Stimulated activated CD4-positive, alpha-beta T cell treated with anti-CD3 and anti-CD28 coated beads, Interleukin-1b, Interleukin-23, amount 100 ng/mL, for 1 hour (primary cell): ENCODE measurements at places on chromosomes 6 and 20.

DNA sequence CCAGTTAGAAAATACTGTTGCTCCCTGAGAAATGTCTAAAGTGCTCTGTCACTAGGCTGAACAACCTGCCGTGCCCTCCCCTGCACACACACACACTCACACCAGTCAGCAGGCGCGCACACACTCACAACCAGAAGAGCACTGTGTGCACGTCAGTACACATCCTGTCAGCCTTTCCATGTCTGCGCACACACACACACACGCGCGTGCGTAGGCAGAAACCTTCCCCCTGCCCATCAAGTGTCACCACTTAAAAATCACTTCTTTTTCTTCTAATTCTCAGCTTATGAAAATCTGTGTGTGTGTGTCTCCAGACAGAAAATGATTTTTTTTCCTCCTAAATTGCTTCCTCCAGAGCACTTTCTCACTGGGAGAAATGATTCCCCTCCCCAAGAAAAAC, 100.3 kb downstream of the EDN3 start:
- DNase-seq: no peak

- DNase-seq: no peak
Observed at GRCh38 chr6:43944908-43945767, 175.1 kb downstream of the VEGFA start.

DNA sequence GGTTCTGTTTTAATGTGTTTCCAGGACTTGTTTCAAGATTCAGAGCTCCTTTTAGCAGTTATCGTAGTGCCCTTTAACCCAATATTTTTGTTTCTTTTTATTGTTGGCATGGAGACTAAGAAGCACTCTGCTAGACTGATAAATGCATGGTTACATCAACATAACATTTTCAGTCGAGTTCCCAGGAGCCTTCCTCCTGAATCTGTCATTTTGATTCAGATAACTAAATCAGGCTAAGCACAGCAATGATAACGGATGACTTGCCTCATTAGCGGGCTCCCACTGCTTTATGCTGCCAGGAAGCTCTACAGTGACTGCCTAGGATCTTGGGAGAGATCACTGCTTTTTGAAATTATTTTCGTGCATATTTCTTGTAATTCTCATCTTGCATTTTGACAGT, 772.8 kb upstream of the GJE1 start:
- DNase-seq: no peak

- no peak for DNase-seq
Observed at GRCh38 chr6:15088904-15089568, 156.8 kb upstream of the JARID2 start.

DNA sequence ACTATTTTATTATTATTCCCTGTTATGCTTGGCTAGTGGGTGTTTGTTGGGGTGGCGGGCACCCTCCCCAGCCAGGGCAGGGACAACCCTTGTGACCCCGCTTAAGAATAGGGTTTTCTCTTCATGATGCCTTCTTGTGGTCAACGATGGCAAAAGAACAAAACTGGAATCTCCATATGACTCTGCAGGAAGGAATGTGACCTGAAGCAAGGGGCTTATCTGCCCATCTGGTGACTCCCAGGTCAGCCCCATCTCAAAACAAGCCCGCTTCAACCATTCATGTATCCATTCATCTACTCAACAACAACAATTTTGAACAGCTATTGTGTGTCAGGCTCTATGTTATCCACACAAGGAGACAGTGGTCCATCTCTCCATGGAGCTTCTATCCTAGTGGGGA, 30.9 kb upstream of the TGM6 start:
- no peak for DNase-seq

- no peak for DNase-seq
Observed at GRCh38 chr6:111890988-111891387, 17.7 kb upstream of the FYN start.

DNA sequence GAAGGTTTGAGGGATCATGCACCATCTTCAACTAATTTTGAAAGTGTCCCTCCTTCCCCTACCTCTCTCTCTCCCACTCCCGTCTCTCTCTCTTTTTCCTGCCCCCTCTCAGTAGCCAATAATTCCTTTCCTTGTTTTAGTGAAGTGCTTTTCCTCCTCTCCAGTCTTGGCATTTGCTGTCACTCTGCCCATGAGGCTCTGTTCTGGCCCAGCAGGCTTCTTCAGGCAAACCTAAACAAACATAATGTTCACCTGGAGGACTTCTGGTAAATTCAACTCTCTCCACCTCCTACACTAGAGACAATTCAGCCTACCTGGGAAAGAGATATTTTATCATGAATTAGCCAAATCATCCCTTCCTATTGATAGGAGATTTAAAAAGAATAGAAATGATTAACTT, 320.4 kb upstream of the RNF24 start:
- no peak for DNase-seq

- DNase-seq: no peak
Observed at GRCh38 chr6:148466158-148466557, 123.5 kb downstream of the SASH1 start.

DNA sequence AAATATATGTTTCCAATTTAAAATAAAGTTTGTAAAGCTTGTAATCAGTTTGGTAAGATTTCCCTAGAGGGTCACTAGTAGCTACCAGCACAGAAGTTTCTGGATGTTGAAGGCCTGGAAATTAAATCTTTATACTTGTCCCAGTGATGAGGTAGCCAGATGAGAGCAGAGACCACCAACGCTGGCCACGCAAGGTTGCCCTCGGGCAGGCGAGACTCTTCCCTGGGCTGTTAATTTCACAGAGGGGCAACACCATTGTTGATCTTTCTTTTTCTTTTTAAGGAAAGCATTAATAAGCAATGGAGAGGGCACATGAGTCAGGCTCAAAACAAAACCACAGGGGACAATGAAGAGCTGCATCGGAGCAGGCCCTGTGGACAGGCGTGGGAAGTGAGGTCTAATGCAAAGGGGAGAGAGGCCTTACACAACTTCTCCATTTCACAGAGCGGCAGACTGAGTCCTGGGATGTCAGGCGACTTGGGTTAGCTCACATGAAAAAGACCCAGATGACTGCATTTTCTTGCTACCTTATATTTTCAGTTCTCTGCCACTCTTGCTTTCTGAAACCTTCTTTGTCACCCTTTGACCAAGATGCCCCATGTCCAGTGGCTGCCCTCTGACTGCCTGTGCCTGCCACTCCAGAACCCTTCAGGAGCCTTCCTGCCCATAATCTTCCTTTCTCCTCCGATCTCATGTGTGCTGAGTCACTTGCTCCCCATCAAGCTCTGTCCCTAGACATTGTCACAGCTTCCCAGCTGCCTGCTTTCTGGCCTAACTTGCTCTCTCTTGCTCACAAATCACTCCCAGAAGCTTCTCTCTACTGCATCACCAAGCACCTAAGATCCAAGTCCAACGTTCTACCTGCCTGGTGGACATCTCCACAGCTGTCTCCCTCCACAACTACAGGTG, 107.7 kb upstream of the CDYL start:
- no peak for DNase-seq

DNA sequence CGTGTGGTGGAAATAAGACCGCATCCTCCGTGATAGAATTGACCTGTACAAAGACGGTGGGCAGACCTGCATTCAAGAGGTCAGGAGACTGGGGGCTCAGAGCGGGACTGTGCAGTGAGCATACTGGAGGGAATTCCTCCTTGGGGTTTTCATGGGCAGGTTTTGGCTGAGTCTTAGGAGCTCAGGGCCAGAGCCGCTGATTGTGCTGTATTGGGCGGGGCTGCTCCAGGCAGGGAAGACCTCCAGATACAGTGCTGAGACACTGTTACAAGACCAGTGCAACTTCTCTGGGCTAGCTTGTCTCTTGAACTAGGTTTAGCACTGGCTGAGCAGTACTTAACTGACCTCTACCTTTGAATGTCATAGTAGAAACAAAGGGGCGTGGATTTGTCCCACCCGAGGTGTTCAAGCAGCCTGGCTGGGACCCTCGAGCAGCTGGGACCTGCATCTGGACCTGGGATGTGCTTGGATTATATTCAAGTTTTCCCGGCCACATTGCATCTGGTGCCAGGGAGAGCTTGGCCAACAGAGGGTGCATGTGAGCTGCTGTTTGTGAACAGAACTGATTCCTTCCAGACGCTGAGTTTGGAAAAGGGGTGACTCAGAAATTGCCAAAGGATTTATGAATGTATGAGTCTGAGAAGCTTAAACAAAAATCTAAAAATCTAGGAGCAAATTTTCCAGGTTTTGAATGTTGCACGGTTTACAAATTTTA, 33.4 kb upstream of the SLC22A1 start:
- DNase-seq: no peak

- DNase-seq: no peak
Observed at GRCh38 chr6:125714441-125715090, 34.9 kb upstream of the HEY2 start.

GRCh38 chr6:163709693-163710092, 295.2 kb downstream of the QKI start:
- DNase-seq: no peak

GRCh38 chr6:7727946-7728854, 2.3 kb downstream of the BMP6 start:
- DNase-seq: no peak

DNA sequence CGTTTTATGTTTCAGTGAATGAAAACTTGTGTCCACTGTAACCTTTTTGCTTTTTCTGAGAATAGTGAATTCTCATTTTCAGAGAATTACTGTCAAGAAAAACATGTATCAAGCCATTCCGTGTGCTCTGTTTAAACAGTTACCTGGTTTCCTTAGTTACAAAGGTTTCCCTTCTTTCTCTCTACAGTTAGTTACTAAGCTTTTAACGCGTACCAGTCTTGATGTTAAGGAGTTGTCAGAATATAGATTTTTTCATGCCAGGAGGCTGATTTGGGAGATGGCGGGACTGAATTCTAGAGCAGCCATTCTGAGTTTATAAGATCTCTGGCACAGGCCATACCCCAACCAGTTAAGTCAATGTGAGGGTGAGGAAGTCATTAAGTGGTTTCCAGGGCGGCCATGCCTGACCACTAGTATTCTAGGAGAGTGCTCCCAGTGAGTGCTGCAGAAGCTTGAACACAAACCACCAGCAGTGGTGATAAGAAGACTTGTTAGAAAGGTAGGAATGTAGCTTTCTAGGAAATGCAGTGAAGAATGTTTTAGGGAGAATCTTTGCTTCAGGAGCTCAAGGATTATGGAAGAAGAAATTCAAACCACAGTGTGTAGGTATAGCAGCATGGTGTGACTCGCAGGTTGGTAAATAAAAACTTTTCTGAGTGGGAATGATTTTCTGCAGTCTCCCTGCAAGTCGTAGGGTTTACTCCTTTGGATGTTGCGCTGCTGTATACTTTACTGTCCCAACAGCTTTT, 112.9 kb downstream of the JARID2 start:
- no peak for DNase-seq

- DNase-seq: no peak
Observed at GRCh38 chr6:84271061-84271716, 43.7 kb upstream of the CEP162 start.

GRCh38 chr20:3163099-3164042, 3.7 kb upstream of the FASTKD5 start:
- no peak for DNase-seq

DNA sequence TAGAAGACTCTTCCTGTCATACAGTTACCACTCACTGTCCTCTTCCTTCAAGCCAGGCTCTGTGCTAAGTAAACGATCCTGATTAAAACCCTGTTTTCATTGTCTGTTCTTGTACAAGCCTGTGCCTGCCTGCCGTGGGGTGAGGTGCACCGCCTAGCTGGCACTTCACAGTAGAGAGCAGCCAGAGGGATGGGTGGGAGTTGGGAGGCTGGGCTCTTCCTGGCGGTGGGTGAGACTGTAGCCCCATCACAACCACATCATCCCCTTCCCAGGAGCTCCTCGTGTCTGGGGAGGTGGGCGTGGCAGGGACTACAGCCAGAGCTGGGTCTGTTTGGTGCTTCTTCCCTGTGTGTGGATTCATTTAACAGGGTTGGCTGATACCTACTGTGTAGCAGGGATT, 382.0 kb downstream of the TAF4 start:
- DNase-seq: no peak

- no peak for DNase-seq
Observed at GRCh38 chr20:31403886-31404285, 2.1 kb downstream of the DEFB121 start.
